CD4-positive, alpha-beta T cell treated with Interferon alpha-2 for 1 hour (primary cell): ENCODE measurements at places on chromosomes 5 and 9.
A peak's percentile ranks its signal among the peaks of the same experiment; 100 is the strongest.

- DNase-seq, result no peak
These were observed 18.8 kb upstream of the FAM13B start for GRCh38 chr5:138051441-138052296.

DNA sequence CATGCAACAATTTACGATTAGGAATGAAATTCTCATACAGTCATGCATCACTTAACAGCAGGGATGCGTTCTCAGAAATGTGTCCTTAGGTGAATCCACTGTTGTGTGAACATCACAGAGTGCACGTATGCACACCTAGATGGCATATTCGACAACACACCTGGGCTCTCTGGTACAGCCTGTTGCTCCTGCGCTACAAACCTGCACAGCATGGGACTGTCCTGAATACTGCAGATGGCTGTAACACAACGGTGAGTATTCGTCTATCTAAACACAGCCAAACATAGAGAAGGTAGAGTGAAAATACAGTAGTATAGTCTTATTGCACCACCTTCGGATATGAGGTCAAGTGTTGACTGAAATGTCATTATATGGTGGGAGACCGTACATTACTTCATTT lies 44.0 kb upstream of the LCP2 start:
- no peak for DNase-seq

- peak; percentile 56 for DNase-seq
These were observed 17.2 kb upstream of the RGS3 start for GRCh38 chr9:113446323-113446740.

- no peak for DNase-seq
These were observed 7.0 kb downstream of the DOLK start for GRCh38 chr9:128940271-128940921.

DNA sequence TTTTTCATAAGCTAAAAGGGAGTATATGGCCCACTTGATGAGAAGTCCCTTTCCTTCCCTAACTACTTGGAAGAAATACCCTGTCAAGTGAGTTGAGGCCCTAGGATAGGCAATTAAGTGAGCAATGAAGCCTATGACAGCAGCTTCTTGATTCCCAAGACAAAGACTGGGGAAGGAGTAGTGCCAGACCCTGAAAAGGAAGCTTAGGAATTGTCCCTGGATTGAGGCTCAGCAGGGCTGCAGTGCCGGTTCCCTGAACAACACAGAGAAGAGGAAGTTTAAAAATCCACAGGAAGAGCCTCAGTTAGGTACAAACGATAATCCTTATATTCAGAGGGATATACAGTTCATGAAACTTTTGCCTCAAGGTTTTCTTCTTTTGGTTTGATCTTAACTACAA lies 61.8 kb upstream of the RAD23B start:
- DNase-seq, result no peak

DNA sequence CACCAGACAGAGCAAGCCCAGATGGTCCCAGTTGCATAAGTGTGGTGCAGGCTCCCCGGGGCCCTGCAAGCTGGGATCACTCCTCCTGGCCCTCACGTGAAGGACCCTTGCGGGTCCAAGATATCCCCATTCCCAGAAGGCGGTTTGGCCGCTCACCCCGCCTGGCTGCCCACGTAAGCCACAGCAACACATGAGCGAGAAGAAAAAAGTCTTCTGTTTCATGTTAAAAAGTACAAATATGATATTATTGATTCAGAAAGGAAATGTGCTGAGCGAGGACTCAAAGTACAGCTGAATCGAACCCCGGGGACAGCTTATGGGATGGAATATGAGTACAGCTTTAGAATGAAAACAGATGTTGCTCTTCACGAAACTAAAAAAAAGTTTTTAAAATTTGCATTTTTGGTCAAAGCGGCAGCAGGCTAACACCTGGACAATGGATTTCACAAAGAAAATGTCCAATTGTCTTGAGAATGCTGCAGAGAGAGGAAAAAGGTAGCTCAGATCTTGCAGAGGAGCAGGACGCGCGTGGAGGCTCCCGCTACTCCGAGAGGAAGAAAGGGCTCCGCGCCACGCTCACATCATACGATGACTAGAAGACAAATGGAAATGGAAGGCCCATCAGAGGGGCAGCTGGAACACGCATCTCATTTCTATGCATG lies 427.6 kb downstream of the IRX1 start:
- no peak for DNase-seq

DNA sequence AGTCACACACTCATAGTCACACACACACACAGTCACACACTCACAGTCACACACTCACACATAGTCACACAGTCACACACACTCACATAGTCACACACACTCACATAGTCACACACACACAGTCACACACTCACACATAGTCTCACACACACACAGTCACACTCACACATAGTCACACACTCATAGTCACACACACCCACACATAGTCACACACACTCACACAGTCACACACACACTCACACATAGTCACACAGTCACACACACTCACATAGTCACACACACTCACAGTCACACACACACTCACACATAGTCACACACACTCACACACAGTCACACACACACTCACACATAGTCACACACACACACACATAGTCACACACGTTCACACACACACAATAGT lies 4.1 kb downstream of the OLFM1 start:
- DNase-seq, result no peak

DNA sequence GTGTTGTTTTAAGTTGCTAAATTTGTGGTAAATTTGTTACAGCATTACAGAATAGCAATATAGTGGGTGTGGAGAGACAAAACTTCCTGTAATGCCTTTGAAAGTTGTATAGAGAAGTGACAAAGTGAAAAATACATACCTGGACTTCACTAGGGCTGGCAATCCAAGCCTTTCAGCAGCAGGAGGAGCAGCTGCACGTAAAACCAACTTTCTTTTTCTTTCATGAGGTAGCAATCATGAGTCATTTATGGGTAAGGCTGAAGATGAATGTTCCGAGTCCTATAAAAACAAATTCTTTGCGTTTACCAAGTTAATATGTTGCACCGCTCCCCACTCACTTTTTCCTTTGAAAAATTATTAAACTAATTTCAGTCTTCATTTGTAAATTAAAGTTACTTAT lies 1138.2 kb downstream of the TAF11L14 start:
- DNase-seq, result no peak

DNA sequence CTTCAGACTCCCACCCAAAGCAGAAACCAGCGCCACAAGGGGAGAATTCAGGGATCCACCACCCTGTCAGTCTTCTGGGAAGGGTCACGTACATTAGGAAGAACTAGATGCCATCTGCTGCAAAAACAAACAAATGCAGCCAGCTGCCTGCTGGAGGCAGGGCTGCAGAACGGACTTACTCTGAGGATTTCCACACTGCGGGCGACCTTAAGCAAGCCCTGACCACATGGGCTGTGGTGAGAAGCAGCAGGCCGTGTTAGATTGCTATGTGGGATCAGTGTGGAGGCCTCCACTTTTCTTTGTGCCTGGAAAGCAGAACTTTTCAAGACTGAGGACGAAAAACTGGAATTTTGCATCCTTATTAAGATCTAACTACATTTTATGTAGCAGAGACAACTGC lies 13.4 kb upstream of the LTC4S start:
- no peak for DNase-seq

DNA sequence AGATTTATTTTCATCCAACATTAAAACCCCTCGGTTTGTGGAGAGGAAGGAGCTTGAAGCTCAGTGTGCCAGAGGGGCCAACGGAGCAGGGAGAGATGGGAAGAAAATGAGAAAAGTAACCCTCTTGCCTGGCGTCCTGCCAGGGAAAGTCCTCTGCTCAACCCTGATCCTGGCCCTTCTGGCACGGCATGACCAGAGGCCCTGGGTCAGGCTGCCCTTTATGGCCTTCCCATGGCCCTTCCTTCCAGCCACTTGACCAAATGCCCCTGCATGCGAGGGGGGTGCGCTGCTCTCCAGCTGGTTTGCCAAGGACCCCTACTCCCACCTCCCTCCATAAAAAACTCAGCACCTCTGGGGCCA lies 43.8 kb downstream of the SPRY4 start:
- no peak for DNase-seq

DNA sequence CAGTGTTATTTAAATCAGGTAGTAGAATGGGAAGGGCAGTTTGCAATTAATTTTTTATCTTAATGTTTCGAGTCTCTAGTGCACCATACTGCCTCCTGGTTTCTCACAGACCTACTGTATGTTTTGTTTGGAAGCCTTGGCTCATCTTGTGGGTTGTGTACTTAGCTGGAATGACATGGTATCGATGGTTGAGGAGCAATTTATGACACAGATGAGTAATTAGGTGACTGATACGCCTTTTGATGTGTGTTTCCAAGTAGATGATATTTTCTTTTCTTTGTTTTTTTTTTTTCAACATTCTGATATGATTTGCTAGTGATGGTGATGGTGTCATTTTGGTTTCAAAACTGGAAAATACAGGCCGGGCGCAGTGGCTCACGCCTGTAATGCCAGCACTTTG lies 16.1 kb downstream of the BASP1 start:
- DNase-seq, result no peak

DNA sequence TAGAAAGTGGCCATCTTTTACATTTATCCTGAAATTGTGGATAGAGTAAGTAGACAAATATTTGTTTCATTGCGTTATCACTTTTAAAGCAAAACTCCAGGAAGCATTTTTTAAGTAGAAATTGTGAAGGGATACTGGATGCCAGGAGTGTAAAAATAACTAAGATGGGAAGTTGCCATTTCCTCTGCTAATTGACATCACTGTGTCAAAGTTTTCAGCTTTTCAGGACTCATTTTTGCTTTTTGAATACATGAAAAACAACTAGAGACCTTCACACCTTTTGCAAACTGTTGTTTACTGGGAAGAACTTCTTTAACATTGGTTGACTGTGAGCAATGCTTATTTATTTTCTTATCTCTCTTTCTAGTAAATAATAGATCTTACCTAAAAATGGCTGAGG lies 337.5 kb downstream of the NR2F1-AS1 start:
- no peak for DNase-seq

- DNase-seq, result no peak
These were observed 65.4 kb downstream of the TSPAN17 start for GRCh38 chr5:176712546-176713304.

DNA sequence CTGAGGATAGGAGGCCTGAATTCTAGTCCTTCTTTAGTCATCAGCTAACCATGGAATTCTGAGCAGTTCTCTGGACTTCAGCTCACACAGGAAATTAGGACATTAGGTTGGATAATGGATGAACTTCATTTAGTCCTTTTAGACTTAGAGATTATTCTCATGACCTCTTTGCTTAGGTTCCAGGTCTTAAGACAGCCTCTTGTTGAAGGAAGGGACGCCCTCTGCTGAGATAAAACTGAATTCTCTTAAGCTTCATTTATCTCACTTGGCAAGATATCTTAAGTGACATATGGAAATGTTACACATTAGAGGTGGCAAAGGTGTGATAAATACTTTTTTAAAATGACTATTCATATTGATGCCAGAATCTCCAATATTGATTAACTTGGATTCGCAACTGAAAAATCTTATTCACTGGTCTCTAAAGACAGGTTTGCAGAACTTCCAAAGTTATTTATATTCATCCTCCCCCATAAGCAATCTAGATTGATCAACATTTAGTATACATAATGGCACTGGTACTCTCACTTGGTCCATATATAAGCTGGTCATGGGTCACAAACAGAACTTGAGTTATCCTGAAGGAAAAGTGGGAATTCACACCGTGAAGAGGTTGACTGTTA lies 16.9 kb upstream of the ZNF366 start:
- no peak for DNase-seq

DNA sequence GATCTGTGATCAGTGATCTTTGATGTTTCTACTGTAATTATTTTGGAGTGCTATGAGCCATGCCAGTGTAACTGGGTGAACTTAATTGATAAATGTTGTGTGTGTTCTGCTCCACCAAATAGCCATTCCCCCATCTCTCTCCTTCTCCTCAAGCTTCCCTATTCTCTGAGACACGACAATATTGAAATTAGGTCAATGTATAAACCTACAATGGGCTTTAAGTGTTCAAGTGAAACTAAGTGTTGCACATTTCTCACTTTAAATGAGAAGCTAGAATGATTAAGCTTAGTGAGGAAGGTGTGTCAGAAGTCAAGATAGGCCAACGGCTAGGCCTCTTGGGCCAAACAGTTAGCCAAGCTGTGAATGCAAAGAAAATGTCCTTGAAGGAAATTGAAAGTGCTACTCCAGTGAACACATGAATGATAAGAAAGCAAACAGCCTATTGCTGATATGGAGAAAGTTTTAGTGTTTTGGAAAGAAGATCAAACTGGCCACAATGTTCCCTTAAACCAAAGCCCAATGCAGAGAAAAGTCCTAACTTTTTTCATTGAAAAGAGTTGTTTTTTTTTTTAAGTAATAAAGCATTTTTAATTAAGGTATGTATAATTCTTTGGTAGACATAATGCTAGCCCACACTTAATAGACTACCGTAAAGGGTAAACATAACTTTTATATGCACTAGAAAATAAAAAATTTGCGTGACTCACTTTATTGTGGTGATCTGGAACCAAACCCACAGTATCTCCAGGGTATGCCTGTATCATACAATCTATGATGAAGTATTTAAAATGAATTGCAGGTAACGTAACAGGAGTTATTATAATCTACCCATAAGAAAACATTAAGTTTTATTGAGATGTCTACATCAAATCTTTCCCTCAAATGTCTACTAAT lies 42.5 kb upstream of the ALDH1A1 start:
- no peak for DNase-seq

GRCh38 chr9:129208207-129209032 lies 30.4 kb upstream of the IER5L start:
- peak; percentile 31 for DNase-seq

GRCh38 chr5:75460942-75461610 lies 50.4 kb downstream of the CERT1 start:
- no peak for DNase-seq

GRCh38 chr5:113202746-113203716 lies 226.4 kb downstream of the DCP2 start:
- DNase-seq, result no peak

DNA sequence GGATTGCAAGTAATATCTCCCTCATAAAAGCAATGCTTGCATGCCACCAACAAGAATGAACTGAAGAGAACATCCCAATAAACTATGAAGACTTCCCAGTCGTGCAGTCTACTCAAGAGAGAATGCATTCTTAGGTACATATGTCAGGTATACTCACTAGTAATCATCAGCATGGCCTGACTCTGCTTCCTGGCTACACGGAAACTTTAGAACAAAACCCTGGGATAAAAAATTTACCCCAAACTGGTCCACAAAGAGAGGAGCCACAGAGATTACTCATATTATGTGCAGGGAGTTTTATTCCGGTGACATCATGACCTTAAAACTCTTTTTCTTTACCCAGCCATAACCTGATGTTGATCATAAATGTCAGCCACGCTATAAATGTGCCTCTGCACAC lies 57.5 kb upstream of the PAPPA start:
- DNase-seq, result no peak

DNA sequence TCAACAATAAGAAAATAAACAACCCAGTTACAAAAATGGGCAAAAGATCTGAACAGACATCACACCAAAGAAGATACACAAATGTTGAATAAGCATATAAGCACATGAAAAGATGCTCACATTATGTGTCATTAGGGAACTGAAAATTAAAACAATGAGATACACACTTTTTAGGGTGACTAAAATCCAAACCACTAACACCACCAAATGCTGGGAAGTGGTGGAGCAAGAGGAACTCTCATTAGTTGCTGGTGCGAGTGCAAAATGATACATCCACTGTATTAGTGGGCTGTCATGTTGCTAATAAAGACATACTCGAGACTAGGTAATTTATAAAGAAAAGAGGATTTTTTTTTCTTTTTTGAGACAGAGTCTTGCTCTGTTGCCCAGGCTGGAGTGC lies 329.1 kb downstream of the TMEM38B start:
- no peak for DNase-seq

GRCh38 chr9:120394058-120394669 lies 185.8 kb downstream of the CDK5RAP2 start:
- DNase-seq, result peak; percentile 1
